ENCODE measurements at places on chromosomes 13 and 19. TPM values are rescaled to one million over a fixed set of nuclear protein-coding genes. Genes with fewer than 3 reads are reported as not detected.

GRCh38 chr19:15161028-15161984 is 39.5 kb downstream of the NOTCH3 start:
- no peak for DNase-seq

The JUND gene
- 232 TPM for total RNA-seq

The ZNF793 gene
- 22.7 TPM for total RNA-seq

The GPR180 gene
- 10.5 TPM for total RNA-seq

GRCh38 chr19:40763963-40764362 is 11.4 kb upstream of the MIA start:
- DNase-seq: no peak

The GARIN5A gene
- total RNA-seq: 13.1 TPM

The ZNF709 gene
- 9.2 TPM for total RNA-seq

The MEIS3 gene
- 57.9 TPM for total RNA-seq

- DNase-seq: peak; percentile 32
Observed at GRCh38 chr13:33205804-33206221, 79.7 kb downstream of the STARD13 start.

DNA sequence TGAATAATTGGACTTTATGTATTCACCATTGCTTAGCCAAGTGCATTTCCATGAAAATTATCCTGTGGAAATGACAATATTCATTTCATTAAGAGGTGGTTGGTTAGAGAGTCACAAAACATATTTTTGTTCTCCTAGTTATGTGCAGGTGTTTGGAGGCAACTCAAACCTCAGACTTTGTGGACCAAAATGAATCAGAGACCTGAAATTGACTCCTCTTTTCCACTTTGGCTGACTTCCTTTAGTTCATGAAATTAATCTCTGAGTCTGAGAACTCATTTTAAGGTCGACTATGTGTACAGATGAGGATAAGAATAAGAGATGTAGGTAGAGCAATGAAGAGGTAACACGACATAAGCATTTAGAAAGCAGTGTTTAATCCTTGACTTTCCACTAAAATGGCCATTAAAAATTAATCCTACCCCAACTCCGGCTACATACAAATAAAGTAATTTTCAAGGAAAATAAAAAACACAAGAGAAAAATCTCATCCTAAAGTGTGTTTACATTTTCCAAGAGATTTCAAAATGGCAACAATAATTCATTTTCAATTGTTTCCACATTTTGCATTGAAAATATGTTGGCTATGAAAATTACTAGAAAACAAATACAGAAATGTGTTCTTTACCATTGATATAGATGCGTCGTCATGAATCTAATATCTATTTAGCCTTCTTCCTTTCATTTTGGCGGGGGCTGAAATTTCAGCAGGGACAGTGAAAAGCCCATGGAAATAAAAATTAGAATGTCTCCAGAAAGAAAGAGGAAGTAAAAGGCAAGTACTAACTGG is 185.4 kb upstream of the CSNK1A1L start:
- no peak for DNase-seq

The DOHH gene
- total RNA-seq: 28.3 TPM

DNA sequence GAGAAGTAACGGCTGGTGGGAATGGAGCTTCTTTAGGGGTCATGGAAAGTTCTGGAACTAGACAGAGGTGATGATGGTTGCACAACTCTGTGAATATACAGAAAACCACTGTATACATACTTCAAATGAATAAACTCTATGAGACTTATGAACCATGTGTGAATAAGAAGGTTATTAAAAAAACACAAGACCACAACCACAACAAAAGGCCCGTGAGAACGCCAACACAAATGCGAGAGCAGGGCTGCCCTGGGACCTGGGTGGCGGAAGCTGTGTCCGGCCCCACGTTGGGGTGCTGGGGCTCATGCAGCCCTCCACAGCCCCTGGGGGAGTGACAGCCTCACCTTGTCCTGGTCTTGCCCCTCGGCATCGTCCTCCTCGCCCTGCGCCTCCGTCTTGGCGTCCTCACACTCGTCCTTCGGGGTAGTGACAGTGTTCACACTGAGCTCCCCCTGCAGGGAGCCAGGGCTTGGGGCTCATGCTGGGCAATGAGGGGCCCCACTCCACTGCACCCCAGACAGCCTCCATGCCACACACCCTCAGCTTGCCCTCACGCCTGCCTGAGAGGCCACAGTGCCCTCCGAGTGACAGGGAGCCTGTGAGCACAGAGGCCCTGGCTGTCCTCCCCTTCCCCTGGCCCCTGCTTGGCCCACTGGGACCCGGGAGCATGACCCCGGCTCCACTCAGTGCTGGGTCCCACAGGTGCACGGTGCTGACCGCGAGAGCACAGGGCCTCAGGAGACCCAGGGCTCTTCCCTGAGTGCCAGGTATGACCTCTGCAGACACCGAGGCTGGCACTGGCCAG is 16.0 kb downstream of the IZUMO4 start:
- no peak for DNase-seq

DNA sequence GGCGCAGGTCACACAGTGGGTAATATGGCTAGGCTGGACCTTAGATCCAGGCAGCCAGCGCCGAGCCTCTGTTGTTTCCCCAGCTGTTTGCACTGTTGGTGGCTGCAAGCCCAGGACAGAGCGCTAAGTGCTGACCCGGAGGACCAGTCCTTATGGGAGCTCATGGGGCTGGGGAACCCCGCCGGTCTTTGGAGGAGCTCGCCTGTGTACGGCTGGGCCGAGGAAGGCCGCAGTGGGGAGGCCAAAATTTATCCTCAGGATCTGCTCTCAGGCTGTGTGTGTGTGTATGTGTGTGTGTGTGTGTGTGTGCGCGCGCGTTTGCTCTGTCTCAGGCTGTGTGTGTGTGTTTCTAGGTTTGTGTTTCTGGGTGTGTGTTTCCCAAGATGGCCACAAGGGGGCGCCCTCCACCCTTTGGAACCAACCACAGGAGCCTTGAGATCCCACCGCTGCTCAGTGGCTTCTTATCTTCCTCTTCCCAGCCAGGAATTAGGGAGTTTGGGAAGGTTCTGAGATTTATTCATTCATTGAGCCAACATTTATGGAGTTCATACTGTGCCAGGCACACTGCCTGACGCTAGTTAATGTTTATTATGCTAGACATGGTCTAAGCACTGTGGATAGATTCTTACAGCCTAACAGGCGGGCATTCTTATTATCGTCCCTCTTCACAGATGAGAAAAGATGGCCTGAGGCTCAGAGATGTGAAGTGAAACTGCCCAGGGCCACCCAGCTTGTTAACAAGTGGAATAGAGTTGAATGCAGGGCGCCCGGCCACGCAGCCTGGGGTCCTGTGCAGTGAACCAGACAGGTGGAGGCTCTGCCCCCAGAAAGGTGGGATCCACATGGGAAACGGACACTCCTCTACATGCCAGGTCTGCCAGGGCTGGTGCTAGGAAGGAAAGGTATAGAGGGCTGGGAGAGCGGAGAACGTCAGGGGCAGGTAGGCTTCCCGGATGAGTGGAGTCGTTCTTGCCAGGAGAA is 13.0 kb downstream of the PGLYRP1 start:
- peak; percentile 84 for DNase-seq

- no peak for DNase-seq
Observed at GRCh38 chr13:23695711-23696464, 125.7 kb downstream of the TNFRSF19 start.

DNA sequence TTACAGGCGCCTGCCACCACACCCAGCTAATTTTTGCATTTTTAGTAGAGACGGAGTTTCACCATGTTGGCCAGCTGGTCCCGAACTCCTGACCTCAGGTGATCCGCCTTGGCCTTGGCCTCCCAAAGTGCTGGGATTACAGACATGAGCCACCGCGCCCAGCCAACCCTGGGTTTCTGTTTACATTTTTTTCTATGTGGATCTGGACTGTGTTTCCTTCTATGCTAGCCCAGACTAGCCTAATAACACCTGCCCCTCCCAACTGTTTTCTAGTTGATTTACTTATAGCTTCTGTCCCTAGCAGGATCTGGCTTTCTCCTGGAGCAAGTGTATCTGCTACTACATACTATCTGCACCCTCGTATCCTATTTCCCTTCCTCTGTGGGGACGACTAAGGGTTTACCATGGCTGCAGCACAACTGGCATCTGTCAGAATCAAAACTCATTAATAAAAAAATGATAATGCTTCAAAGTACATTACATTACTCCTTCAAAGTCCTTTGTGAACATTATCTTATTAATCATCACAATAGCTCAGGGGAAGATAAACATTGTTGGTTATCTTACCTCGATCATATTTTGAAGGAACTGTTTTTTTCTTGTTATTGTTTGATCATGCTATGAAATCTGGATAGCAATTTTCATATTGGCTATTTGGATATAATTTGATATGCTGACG is 228.3 kb downstream of the KLF5 start:
- no peak for DNase-seq

- no peak for DNase-seq
Observed at GRCh38 chr19:805600-806550, 8.6 kb downstream of the PTBP1 start.

The ZNF682 gene
- total RNA-seq: 9.7 TPM

GRCh38 chr13:44015811-44016210 is 136.1 kb downstream of the LACC1 start:
- no peak for DNase-seq

- DNase-seq: no peak
Observed at GRCh38 chr13:101025925-101026324, 351.3 kb upstream of the TMTC4 start.

DNA sequence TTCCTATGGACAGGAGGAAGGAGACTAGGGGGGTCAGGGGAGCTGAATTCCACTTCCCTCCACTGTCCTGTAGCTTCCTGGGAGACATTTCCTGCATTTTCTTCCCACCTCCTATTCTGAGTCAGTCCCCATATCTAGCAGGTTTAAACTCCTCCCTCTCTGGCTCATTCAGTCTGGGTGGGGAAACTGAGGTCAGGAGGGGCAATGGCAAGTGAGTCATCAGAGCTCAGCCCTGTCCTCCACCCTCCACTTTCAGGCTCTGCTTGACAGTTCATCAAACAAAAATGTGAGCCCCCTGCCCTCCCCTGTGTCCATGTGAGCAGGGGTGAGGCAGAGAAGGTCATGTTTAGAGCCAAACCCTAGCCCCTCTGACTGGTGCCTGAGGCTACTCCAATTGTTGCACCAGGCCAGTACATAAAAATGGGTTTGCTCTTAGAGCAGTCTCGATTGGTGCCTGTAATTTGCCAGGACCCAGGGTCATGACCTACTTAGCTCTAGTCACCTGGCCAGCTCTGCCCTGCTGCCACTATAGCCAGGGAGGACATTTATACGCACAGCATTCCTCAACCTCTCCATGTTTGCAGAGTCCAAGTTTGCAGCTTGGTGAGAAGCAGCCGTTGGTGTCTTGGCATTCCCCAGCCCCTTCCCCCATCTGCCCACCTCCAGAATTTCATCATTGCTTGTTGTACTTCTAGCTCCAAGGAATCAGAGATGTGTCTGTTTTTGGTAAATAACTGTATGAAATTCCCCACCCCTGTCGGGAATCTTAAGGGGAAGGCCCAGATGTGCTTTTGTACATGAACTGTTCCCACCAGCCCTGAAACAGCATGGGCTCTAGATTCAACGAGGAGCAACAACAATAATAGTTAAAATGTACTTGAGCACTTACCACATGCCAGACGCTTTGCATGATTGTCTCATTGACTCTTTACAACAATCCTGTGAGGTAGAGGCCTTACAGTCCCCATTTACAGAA is 20.7 kb downstream of the SAMD4B start:
- DNase-seq: no peak

- no peak for DNase-seq
Observed at GRCh38 chr13:33279414-33280278, 5.9 kb downstream of the STARD13 start.

DNA sequence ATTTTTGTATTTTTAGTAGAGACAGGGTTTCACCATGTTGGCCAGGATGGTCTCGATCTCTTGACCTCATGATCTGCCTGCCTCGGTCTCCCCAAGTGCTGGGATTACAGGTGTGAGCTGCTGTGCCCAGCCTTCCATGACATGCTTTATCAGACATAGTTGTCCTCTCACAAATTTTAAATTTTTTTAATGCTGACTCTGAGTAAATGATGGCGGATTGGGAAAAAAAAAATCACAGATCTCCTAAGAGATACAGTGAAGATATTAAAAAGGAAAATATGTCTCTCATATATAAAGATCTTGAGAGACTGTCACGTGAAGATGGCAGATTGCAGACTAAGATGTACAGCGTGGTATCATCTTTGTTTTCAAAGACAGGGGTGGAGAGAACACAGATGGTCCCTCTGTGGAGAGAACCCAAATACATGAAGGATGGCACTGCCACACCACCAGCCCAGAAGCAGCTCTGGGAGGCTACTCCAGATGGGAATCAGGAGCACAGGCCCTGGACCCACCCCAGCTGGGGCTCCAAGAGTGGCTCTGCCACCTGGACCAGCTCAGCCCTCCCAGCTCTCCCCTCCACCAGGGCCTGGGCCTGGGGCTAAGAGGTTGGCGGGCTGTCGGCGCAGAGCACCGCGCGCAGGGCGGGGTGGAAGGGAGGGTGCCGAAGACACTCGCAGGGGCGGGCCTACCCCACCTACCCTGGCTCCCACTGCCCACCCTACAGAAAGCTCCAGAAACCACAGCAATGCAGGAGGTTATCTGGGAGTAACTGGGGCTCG is 20.0 kb upstream of the CCNP start:
- DNase-seq: no peak

The ZNF460 gene
- total RNA-seq: 126 TPM

DNA sequence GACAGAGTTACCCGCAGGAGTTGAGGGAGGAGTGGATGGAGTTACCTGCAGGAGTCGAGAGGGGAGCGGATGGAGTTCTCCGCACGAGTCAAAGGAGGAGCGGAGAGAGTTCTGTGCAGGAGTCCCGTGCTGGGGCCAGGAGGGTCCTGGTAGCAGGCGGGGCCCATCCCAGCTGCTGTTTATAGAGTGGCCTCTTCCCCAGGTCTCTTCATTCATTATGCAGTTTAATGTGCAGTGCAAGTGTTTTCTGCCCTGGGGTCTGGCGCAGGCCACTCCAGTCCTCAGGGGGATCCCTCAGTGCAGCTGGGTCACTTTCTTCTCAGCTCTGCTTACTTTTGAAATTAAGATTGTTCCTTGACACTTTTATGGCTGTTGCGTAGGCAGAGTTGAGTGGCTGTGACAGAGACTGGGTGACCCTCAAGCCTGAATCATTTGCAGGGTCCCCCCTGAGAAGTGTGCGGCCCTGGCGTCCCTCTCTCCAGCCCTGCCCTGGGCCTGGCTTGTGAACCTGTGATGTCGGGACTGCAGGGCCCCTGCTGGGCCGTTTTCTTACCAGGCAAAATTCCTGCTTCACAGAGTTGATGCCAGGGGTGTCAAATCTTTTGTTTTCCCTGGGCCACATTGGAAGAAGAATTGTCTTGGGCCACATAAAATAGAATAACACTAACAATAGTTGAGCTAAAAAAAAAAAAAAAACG is 17.9 kb downstream of the TFDP1 start:
- no peak for DNase-seq

- no peak for DNase-seq
Observed at GRCh38 chr13:33730147-33730546, 87.8 kb upstream of the RFC3 start.

DNA sequence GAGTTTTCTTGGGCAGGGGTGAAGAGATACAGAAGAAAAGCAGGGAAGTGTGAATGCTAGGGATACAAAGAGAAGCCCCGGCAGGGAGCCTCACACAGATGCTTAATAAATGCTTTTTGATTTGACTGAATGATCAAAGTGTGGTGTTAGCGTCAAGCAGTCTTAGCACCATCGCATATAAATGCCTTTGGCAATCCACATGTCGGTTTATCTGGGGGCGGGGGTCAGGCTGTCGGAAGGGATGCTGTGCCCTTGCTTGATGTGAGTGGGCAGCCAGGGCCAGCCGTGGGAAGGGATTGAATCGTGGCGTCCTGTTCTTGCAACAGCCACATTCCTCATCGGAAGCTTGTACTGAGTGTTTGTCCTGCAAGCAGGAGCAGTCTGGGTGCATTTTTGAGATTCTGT is 173.1 kb downstream of the LACC1 start:
- peak; percentile 18 for DNase-seq

- DNase-seq: no peak
Observed at GRCh38 chr19:40252395-40252794, 25.9 kb upstream of the CCNP start.
